Effector memory CD4-positive, alpha-beta T cell (primary cell): ENCODE measurements at places on chromosomes 4 and X.

GRCh38 chrX:58025979-58026378 is 115.7 kb upstream of the ZXDA start:
- DNase-seq = peak; percentile 2

- DNase-seq = peak; percentile 28
These were observed at the start of gene RAB39B for GRCh38 chrX:155263854-155264628. TSS of gene RAB39B (minus strand) at chrX:155264491. CDS start at chrX:155264288, 203 bp downstream.

DNA sequence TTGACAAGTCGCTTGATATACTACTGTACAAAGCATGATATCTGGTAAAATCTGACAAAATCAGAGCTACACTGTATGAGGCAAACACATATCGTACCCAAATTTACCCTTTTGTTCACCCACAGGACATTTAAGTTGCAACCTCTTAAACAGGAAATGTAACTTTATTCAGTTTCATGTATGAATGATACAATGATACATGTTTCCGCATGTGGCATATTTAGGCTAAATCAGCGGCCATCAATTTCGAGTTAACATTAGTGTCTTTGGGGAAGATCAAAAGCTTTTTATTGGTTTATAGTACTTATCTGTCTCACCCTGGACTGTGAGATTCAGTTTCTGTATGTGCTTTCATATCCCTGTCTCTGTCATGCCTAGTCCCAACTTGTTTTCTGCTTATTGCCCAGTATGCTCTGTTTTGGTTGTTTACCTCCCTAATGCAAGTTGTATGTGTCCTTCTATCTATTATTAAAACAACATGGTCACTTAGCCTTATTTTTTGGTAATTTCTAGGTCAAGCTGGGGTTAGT is 97.3 kb upstream of the HPRT1 start:
- DNase-seq = no peak

DNA sequence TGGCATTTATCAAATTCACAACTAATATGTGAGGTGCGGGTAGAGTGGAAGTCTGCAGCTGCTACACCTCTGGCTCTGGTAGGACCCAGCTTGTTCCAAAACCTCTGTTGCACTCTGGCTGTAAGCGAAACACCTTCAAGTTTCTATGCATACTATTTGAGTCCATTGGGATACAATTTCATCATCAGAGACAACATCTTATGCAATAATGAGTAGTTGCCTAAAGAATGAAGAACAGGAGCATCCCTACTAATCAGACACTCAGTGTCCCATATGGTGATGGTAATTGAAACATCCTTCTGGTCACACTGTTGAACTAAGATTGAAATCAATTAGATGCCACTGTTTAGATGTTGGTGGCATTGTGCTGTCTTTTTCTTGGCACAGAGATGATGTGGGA is 178.4 kb downstream of the MGST2 start:
- no peak for DNase-seq

- no peak for DNase-seq
These were observed 354.4 kb upstream of the CLNK start for GRCh38 chr4:11038926-11039325.

DNA sequence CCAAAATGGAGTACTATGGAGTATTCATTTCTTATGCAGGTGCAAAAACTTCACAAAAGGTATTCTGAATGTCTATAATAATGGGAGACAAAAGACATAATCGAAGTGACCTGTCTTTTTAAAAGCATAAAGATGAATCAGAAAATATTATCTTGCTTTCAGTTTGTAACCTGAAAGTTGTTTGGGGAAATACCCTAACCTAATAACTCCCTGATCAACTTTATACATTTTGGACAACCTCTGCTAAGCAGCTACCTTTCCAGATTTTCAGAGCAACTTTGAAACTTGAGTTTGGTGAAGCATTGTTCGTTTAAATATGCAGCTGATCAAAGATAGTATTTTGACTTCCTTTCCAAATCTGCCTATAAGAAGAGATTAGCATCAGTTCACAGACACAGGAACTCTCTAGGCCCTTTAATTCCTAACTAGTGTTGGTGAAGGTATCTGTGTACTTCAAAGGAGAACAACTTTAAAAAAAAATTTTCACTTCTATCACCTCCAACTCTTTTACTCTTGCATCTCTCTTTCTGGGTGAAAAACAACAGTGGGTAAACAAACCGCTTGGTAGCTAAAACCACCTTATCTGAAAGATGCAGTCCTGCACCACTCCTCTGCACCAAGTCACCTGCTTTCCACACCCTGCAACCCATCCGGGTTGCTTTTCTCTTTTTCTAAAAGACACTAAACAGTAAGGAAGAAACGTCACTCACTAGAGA is 26.5 kb downstream of the CD40LG start:
- no peak for DNase-seq

DNA sequence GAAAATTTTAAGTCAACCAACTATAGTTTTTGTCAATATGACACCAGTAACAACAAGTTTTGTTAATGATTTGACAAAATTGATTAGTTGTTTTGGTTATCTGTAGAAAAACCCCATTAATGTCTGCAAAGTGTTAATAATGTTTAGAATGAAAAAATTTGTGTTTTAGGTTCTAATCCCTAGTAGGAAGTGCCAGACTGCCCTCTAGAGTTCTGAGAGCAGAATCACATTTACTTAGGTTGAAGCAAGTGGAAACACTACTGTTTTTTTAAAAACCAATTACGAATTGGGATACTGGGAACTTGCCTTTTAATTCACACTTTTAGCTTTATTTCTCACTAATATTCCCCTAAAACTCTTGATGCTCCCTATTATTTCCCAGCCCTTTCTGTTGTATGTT is 101.1 kb upstream of the CYLC1 start:
- no peak for DNase-seq

DNA sequence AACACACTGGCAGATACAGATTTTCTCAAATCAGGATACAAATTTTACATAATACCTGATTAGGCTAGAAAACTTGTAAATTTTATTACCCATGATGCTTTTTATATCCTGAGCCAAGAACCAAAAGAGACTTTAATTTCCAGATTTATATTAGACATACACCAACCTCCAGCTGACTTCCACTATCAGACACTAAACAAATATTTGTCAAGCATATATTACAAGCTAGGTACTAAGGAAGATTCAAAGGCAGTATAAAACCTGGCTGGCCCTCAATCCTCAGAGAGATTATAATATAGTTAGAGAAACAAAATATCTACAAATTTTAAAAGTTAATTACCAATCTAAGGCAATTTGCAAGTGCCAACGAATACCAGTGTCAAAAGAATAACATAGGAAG is 357.8 kb upstream of the F9 start:
- DNase-seq = no peak

- no peak for DNase-seq
These were observed 69.6 kb upstream of the C4orf50 start for GRCh38 chr4:6087669-6088341.

- no peak for DNase-seq
These were observed 51.5 kb upstream of the RAP2C start for GRCh38 chrX:132270699-132271098.

GRCh38 chrX:47746446-47746845 is 87.5 kb upstream of the UXT start:
- no peak for DNase-seq

DNA sequence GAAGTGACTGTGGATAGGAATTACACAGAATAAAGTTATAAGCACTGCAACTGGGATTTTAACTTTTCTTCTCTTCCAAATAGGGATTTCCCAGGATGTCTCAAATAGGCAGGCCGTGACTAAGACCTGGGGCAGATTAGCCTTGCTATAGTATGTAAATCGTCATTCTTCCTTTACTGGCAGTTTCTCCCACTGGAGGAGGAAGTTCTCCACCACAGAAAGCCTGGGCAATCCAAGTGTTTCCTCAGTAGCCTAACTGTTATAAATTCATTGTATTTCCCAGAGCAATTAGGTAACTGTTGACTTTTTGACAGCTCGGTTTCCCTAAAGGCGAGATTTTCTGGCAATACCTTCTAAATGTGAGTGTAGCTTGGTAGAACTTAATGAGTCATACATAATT is at the start of gene TNIP3:
Gene TNIP3 (minus strand): TSS at position 31 of the 400 bp plus-strand sequence. CDS start 196 bp downstream, outside the sequence.
- no peak for DNase-seq

DNA sequence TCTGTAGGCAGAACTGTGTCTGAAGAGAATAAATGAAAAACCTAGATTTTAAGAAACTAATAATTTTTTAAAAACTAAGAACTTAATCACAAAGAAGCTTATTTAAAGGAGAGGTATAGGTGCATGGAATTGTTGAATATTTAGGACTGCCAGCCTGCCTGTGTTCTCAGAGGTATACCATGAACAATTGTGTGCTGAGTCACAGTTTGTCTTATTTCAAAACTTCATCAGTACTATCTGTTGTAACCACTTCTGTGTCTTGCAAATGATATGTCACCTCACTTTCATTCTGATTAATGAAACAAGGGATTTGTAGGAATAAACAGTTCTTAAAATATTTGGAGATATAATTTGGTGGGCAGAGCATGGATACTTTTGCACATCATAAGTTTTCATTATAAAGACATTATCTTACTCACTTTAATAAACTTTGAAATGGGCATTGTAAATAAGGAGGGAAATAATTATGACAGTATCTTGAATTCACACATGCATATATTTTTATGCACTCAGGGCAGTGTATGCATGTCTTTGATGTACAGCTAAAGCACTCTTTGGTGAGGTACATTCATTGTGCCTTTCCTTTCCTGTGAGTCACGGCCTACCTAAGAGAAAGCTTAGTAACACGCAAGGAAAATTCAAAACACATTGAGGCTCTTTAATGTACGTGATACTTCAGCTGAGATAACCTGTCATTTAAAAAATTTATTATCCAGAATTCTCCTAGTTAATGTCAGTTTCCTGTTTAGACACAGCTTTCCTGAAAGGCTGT is 31.7 kb downstream of the STOX2 start:
- DNase-seq = no peak

GRCh38 chrX:103918571-103919269 is 43.7 kb upstream of the TMSB15B start:
- peak; percentile 47 for DNase-seq

GRCh38 chr4:184762100-184762499 is 28.2 kb upstream of the CENPU start:
- DNase-seq = no peak

- no peak for DNase-seq
These were observed 202.5 kb upstream of the MAB21L2 start for GRCh38 chr4:150379454-150379853.

DNA sequence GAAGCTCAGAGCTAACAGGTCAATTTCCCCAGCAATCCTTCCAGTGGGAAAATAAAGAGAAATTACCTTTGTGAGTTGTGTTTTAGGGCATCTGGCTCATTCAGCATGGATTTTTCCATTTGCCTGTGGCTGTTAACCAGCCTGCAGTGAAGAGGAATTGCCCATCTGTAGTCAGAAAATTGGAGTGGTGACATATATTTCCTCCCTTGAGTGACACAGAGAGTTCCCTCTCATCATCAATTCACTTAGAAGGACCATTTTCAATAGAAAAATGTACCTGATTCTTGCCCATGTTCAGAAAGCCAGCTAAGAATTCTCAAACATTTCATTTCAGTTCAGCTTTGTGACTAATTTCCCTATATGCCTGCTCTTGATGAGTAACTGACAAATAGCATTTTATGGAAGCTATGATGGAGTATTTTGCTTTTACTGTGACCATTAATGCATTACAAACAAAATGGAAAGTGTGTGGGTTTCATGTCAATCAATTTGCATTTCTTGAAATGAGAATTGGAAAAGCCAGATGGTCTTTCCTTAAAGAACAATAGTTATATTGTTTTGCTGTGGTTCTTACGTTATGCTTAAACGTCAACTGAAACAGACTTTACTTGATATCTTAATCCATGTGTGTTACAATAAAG is 155.8 kb downstream of the NWD2 start:
- no peak for DNase-seq

DNA sequence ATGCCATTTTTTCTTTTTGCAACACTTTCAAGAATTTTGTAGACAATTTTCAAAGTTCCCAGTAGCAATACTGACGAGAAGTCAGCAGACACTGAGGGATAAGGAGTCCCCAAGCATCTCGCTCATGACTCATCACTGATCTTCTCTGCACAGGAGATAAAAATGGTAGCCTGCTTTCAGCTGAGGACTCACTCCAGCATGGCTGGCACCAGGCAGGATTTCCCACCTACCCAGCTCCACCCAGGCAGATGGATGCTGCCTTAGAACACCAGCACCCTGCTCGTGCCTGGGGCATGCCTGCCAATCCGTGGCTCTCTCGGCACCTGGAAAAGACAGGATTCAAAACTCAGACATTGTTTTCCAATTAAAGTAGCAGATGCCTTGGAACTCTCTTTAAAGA is 24.9 kb downstream of the JAKMIP1 start:
- DNase-seq = no peak

- DNase-seq = no peak
These were observed 154.2 kb downstream of the NPNT start for GRCh38 chr4:106049490-106049889.

GRCh38 chr4:39415678-39416283 is 9.1 kb downstream of the KLB start:
- DNase-seq = no peak

DNA sequence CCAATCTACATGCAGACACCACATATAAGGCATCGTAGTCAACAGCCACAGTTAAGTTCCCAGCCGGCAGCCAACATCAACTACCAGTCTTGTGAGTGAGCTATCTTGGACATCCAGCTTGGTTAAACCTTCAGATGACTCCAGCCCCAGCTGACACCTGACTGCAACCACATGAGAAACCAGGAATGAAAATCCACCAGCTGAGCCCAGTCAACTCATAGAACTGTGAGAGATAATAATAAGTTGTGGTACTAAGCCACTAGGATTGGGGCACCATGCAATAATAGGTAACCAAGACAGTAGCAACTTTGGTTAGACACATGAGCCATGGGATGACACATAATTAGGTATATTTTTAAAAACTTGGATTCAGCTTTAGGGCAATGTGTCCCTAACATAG is 188.1 kb upstream of the BCOR start:
- no peak for DNase-seq

DNA sequence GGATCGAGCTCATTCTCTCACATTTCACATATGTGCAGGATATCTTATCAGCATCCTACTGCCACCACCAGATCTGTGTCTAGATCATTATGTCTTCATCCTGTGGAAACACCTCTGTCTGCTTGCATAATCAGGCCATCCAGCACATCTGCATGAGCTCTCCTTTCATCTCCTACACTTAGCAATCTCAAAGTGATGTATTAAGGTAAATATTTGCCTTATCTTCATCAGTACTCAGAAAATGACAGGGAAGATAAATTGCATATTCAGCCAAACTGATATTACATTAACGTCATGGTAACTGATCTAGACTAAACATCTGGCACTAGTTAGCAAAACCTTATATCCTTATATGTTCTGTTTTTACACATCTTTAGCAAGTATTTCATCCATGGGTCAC is 207.3 kb upstream of the PABPC4L start:
- no peak for DNase-seq

DNA sequence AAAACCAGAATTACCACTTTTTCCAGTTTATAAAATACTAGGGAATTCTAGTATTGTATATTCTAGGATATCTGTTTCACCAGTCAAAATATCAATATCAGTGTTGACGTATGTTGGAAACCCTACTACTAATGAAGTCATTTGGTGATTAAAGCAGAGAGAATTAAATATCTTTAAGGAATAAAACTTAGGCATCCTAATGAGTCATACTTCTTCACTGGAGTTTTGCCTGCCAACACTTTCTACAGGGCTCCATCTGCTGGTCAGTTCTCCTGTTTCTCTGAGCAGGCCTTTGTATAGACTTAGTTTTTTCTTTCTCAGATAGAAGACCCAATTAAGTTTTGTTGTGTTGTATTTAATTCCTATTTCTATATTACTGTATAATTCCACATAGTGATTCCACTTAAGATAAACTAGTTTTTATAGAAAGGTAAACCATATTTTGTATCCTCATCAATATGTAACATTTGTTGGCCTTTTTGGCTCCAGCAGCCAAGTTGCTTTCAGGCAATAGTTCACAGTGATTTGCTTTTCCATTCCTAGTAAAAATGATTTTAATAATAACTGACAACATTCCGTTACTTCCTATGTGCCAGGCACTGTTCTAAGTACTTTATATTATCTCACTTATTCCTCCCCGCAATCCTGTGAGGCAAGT is 3.5 kb downstream of the AP1AR start:
- peak; percentile 43 for DNase-seq
